Activated T-helper 2 cell treated with anti-CD3 and anti-CD28 coated beads, Interferon-gamma antibody, Interleukin-2, Interleukin-4, amounts not matched to agents 10 μg/mL and 5 μg/mL and 100 μg/mL, durations not matched to agents 14 hours and 24 hours and 36 hours (primary cell): ENCODE measurements at places on chromosomes 5 and 9.

DNA sequence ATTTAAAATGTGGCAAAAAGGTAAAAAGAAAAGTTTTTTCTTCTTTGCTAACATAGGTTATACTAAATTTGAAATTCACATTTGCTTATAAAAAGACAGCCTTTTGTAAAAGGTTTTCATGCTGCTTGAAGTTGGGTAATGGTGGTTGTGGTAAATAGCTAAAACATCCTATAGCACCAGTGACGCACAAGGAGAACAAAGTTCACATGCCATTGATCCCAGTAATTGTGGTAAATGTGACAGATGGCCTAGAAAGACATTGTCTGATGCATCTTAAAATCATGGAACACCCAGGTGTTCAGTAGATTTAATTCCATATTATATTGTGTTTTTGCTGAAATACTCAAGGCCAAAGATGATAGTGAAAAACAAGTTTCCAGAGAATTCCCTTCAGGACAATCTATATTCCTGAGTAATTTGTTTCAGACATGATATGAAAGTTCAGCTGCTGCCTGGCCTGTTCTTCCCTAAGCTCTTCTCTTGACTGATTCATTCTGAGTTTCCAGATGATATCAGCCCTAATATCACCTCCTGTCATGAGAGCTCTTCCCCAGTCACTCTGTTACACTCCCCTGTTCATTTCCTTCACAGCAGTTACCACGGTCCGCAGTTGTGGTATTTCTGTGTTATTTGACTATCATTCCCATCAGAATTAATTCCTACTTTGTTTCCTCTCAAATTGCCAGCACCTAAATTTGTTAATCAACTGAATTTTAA, 4.6 kb upstream of the FBXL17 start:
- peaks cover 13% of the 10 kb centered on the region for H3K4me1 ChIP-seq
- H3K4me3 ChIP-seq, result no peak overlapping the region
- no peaks in the 10 kb centered on the region for H3K36me3 ChIP-seq
- H3K27me3 ChIP-seq, result no peaks in the 10 kb centered on the region

- H3K27me3 ChIP-seq, result no peaks in the 10 kb centered on the region
- no peak for DNase-seq
- no peak overlapping the region for H3K4me3 ChIP-seq
These were observed 6.5 kb downstream of the ERGIC1 start for GRCh38 chr5:172840432-172841154.

- H3K36me3 ChIP-seq, result peaks cover 19% of the 10 kb centered on the region
- no peak overlapping the region for H3K27ac ChIP-seq
- no peak for DNase-seq
- peaks cover 13% of the 10 kb centered on the region for H3K4me1 ChIP-seq
- H3K4me3 ChIP-seq, result no peak overlapping the region
These were observed 7.6 kb upstream of the DNAJA1 start for GRCh38 chr9:33017283-33018041.

- no peak for DNase-seq
- no peak overlapping the region for H3K27ac ChIP-seq
- no peaks in the 10 kb centered on the region for H3K36me3 ChIP-seq
- H3K4me1 ChIP-seq, result peaks cover 12% of the 10 kb centered on the region
- H3K4me3 ChIP-seq, result no peak overlapping the region
These were observed 26.2 kb upstream of the SERINC5 start for GRCh38 chr5:80282054-80282453.

- no peak overlapping the region for H3K27ac ChIP-seq
- no peak overlapping the region for H3K4me3 ChIP-seq
- no peaks in the 10 kb centered on the region for H3K4me1 ChIP-seq
These were observed 10.7 kb upstream of the OR5C1 start for GRCh38 chr9:122777935-122778627.

DNA sequence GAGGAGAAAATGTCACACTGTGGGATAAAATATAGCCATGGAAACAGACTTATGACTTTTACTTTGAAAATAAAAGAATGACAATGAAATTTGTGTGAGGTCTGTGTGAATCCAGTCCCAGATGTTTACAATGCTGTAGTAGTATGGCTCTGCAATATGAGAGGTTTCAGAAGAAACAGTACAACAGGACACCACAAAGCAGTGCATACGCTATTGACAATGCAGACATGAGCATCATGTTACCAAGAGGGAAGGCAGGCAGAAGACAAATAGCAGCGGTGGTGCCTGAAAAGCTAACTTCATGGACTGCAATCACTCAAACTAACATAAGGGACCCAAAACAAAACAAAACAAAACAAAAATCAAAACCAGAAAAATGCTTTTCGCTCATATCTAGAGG, 1.8 kb downstream of the FGF10 start:
- H3K36me3 ChIP-seq, result no peaks in the 10 kb centered on the region
- no peak overlapping the region for H3K4me3 ChIP-seq
- no peak for DNase-seq
- peaks cover 36% of the 10 kb centered on the region for H3K27me3 ChIP-seq

DNA sequence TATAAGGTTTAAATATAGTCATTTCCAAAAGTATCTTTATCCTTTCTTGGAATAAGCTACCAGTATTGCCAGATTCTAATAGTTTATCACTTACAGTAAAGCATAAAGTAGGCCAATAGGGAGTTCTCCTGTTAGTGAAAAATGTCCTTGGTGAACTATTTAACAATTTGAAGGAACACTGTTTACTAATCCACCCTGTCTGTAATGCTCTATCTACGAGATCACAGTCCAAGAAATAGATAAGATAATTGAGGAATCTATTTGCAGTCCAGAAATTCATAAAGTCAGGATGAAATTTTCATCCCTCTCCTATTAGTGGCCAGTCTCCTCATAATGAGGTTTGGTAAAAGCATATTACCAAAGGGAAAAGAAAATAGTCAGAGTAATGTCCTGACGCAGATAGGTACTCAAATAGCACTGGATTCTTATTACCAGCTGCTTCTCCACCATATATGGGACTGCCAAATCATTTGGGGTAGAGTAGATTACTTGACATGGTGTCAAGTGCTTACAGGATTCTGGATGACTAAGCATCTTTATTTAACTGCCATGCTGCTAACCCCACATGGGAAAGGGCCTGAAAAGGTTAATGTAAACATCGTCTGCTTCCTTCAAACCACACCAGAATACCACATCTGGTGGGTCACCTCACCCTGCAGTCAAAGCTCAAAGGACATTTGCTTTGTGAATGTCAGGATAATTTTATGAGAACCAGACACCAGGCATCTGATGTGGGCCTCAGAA, 808.1 kb downstream of the EFNA5 start:
- H3K4me1 ChIP-seq, result peaks cover 4% of the 10 kb centered on the region
- no peak overlapping the region for H3K4me3 ChIP-seq
- no peak overlapping the region for H3K27ac ChIP-seq
- H3K36me3 ChIP-seq, result no peaks in the 10 kb centered on the region

DNA sequence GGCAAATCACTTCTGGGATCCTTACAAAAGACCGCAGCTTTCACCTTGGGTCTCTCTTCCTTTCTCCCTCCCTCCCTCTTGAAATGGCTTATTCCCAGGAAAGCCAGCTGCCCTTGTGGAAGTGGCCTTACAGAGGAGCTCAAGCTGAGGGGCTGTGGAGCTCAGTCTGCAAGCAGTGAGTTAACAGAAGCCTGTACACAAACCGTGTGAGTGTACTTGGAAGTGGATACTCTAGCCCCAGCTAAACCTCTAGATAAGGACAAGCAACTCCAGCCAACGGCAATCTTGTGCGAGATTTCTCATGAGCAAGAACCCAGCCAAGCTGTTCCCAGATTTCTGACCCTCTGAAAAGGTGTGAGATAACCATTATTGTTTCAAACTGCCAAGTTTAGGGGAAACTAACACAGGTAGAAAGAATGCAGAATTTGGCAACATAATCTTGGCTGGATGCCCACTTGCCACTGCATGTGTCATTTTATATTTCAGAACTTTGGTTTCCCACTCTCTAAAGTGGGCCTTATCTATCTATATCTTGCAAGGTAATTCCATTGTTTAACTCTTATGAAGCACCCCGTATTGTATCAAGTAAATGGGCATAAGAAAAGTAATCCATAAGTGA, 85.6 kb downstream of the CDH18 start:
- H3K27ac ChIP-seq, result no peak overlapping the region
- DNase-seq, result no peak
- no peaks in the 10 kb centered on the region for H3K4me1 ChIP-seq
- H3K36me3 ChIP-seq, result no peaks in the 10 kb centered on the region

DNA sequence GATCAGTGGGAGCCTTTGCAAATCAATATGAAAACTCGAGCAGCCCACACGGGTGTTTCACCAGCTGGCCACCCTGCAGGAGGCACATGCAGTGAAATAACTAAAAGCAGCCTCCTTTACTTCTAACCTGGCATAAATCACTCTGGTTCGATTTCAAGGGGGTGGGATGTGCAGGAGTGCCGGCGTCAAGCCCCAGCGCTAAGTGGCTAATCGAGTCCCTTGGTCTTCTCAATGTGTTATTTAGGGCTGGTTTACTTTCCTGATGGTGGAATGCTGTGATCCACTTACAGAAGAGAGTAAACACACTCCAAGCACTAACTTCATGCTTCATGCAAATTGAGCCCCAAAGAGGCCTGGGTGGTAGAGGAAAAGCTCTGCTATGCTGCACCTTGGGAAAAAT, 109.4 kb downstream of the TMEM174 start:
- H3K36me3 ChIP-seq, result no peaks in the 10 kb centered on the region
- no peak overlapping the region for H3K27ac ChIP-seq
- H3K27me3 ChIP-seq, result peaks cover 25% of the 10 kb centered on the region
- no peak for DNase-seq
- no peaks in the 10 kb centered on the region for H3K4me1 ChIP-seq
- no peak overlapping the region for H3K4me3 ChIP-seq

- no peak overlapping the region for H3K4me3 ChIP-seq
- H3K27ac ChIP-seq, result no peak overlapping the region
- H3K4me1 ChIP-seq, result no peaks in the 10 kb centered on the region
- no peaks in the 10 kb centered on the region for H3K36me3 ChIP-seq
- DNase-seq, result no peak
These were observed 67.2 kb upstream of the TLE1 start for GRCh38 chr9:81756561-81756960.

DNA sequence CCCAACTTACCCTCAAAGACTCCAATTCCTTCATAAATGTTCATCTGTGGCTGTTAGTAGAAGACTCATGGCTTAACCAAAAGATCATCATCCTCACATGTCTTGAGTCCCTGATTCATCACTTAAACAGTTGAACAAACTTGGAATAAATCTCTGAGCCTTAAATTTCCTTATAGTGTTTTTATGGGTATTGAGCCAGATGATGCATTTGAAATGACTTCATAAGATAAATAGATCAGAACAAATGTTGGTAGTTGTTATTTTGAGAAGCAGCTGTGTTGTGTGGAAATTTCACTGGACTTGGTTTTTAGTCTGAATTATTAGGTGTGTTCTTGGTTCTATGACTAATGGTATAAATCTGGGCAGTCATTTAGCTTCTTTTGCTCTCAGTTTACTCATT, 236.2 kb downstream of the NNT start:
- H3K4me3 ChIP-seq, result no peak overlapping the region
- no peaks in the 10 kb centered on the region for H3K36me3 ChIP-seq
- H3K27ac ChIP-seq, result no peak overlapping the region
- H3K4me1 ChIP-seq, result no peaks in the 10 kb centered on the region
- H3K27me3 ChIP-seq, result no peaks in the 10 kb centered on the region

- no peak for DNase-seq
- H3K27me3 ChIP-seq, result peaks cover 54% of the 10 kb centered on the region
- no peak overlapping the region for H3K4me3 ChIP-seq
- peaks cover 4% of the 10 kb centered on the region for H3K36me3 ChIP-seq
These were observed 40.1 kb downstream of the NR2F1 start for GRCh38 chr5:93623153-93623552.

- no peaks in the 10 kb centered on the region for H3K36me3 ChIP-seq
- H3K27ac ChIP-seq, result no peak overlapping the region
- H3K27me3 ChIP-seq, result no peaks in the 10 kb centered on the region
- H3K4me1 ChIP-seq, result no peaks in the 10 kb centered on the region
- no peak overlapping the region for H3K4me3 ChIP-seq
These were observed 286.2 kb downstream of the ACTL7B start for GRCh38 chr9:108569624-108570023.

DNA sequence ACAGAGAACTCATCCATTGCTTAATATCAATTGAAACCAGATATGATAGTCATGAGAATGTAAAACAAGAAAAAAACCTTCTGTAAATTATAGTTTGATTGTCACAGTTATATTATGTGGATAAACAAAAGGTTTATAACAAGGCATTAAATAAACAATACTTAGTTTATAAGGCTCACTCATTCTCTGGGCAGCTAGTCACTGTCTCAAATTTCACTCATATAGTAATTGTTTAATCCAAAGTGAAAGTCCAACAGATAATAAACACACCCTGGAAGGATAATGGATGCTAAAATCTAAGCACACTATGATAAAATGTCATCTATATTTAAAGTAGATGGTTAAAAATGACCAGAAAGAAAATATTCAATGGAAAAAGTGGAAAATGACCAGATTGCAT, 30.8 kb upstream of the SLC12A2 start:
- peaks cover 34% of the 10 kb centered on the region for H3K36me3 ChIP-seq
- H3K4me1 ChIP-seq, result no peaks in the 10 kb centered on the region
- H3K27ac ChIP-seq, result no peak overlapping the region
- no peak for DNase-seq

GRCh38 chr5:35363387-35363965, 133.2 kb upstream of the PRLR start:
- no peaks in the 10 kb centered on the region for H3K27me3 ChIP-seq
- no peak overlapping the region for H3K27ac ChIP-seq
- H3K4me1 ChIP-seq, result no peaks in the 10 kb centered on the region
- no peaks in the 10 kb centered on the region for H3K36me3 ChIP-seq
- H3K4me3 ChIP-seq, result no peak overlapping the region
- DNase-seq, result no peak

DNA sequence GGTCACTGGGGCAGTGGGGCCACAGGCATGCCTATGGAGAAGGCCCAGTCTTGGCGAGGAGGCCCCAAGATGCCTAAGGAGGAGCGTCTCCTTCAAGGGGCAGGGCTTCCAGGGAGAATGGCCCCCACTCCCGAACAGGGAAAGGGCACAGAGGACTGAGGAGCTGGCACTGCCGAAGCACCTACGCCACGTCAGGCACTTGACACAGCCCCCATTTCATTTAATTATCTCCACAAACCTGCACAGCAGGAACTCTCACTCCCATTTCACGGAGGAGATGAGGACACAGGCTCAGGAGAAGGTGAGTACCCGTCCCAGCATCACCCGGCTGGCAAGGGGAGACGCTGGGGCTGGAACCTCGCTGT, 26.0 kb downstream of the EGR1 start:
- peaks cover 14% of the 10 kb centered on the region for H3K4me1 ChIP-seq
- H3K36me3 ChIP-seq, result no peaks in the 10 kb centered on the region
- no peak overlapping the region for H3K27ac ChIP-seq
- H3K27me3 ChIP-seq, result peaks cover 21% of the 10 kb centered on the region
- peak overlapping the region; percentile 37 for H3K4me3 ChIP-seq
- no peak for DNase-seq

- no peak overlapping the region for H3K27ac ChIP-seq
- no peaks in the 10 kb centered on the region for H3K36me3 ChIP-seq
- H3K4me3 ChIP-seq, result no peak overlapping the region
- no peak for DNase-seq
- peaks cover 8% of the 10 kb centered on the region for H3K27me3 ChIP-seq
These were observed 25.0 kb upstream of the CCNH start for GRCh38 chr5:87437724-87438123.

- H3K36me3 ChIP-seq, result no peaks in the 10 kb centered on the region
- no peak overlapping the region for H3K4me3 ChIP-seq
- peaks cover 1% of the 10 kb centered on the region for H3K27me3 ChIP-seq
- H3K4me1 ChIP-seq, result no peaks in the 10 kb centered on the region
- DNase-seq, result no peak
- H3K27ac ChIP-seq, result no peak overlapping the region
These were observed 244.3 kb downstream of the PDE4D start for GRCh38 chr5:59648949-59649921.
